Activated CD8-positive, alpha-beta memory T cell treated with anti-CD3 and anti-CD28 coated beads for 4 hours (primary cell): ENCODE measurements at places on chromosomes 12 and 14.

- no peak for DNase-seq
Observed at GRCh38 chr12:12714276-12715021, 2.7 kb upstream of the CDKN1B start.

- DNase-seq: no peak
Observed at GRCh38 chr14:54967496-54967895, 59.4 kb downstream of the WDHD1 start.

- no peak for DNase-seq
Observed at GRCh38 chr12:65810036-65810435, 14.2 kb upstream of the HMGA2 start.

DNA sequence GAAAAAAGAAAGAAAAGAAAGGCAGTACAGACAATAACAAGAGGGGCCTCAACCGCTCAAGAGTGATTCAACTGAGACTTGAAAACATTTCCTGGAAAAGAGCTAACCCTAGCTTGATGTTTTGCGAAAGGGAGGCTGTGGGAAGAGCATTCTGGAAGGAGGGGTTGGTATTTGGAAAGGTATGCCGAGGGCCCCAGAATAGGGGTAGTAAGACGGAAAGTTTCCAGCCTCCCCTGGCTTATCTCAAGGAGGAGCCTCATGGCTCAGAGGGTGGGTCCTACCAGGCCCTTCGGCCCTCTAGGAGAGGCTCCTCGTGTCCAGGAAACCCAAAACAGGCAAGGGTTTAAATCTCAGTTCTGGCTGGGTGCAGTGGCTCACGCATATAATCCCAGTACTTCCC is 8.4 kb downstream of the RNU4-2 start:
- no peak for DNase-seq
